A549 treated with Hydrocortisone at 1 μM for 4 hours (cell line): ENCODE measurements at places on chromosomes 1 and 21. TPM values are rescaled to one million over a fixed set of nuclear protein-coding genes. Genes with fewer than 3 reads are reported as not detected.

CAMK1G gene
- total RNA-seq, result 0.25 to 0.38 TPM (median 0.28 TPM) in 5 replicates

BCL2L15 gene
- 0.52 to 0.73 TPM (median 0.61 TPM) in 5 replicates for total RNA-seq

RPL5 gene
- total RNA-seq, result 1,156 to 1,209 TPM (median 1,181 TPM) in 5 replicates

LORICRIN gene
- total RNA-seq, result not detected in 5 replicates

MPZ gene
- 0.13 to 0.27 TPM (median 0.21 TPM) in 4 of 5 replicates, not detected in the other for total RNA-seq

CRNN gene
- not detected in 5 replicates for total RNA-seq

CELA2A gene
- not detected in 5 replicates for total RNA-seq

AMY1C gene
- total RNA-seq, result not detected in 5 replicates

MYOG gene
- not detected in 5 replicates for total RNA-seq

GJC2 gene
- total RNA-seq, result 0.29 to 0.51 TPM (median 0.39 TPM) in 5 replicates

CRYBG2 gene
- total RNA-seq, result 1.2 to 2.2 TPM (median 1.5 TPM) in 5 replicates

FCMR gene
- total RNA-seq, result 3.4 to 7.7 TPM (median 5.1 TPM) in 5 replicates
